ENCODE measurements at places on chromosomes 4 and X.

DNA sequence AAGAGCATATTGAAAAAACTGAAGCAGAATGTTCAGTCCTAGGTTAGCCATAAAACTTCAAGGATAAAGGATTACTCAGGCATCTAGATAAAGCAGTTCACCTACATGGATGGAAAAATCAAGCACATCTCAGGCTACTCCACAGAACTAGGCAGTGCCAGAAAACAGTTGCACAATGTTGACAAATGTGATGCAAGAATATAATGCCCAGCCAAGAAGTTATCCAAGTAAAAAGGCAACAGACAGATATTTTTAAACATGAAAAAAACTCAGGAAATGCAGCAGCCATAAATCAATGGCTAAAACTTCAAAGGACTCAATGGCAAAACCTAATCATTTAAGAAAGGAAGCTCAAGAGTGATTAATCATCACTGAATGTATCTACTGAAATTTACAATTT lies 456.0 kb upstream of the FAM241A start:
- no peak for DNase-seq

DNA sequence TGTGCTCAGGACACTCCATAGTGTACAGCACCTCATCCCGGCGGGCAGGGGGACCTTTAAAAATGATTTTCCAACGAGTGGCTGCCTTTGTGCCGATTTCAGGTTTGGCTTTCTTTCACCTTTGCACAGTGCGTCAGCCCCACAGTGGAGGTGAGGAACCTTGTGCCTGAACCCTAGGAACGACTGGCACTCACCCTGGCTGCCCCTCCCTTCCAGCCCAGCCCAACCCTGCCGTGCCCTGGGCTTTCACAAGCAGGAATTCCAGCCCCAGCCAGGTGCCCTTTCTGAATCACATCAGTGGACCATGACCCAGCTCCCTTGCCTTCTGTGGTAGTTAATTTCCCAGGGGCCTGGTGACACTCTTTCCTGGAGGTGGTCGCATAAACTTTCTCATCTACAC lies 1.3 kb downstream of the TMEM164 start:
- DNase-seq = no peak

DNA sequence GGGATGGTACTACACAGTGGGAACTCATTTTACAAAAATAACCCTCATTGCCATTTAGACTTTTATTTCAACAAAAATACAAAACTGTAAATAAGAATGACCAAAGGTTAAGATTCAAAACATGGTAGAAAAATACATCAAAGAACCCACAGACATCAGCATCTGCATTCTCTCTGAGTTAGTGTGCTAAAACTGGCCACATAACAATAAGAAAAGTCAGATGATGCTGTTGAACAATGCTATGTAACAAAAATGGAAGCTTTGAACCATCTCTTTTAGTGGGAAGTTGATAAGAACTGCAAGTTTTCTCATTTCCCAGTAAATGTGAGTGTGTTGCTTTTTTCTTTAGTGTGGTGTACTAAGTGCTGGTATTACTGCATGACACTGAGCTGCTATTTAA lies 888.4 kb upstream of the EPHA5 start:
- DNase-seq = no peak

DNA sequence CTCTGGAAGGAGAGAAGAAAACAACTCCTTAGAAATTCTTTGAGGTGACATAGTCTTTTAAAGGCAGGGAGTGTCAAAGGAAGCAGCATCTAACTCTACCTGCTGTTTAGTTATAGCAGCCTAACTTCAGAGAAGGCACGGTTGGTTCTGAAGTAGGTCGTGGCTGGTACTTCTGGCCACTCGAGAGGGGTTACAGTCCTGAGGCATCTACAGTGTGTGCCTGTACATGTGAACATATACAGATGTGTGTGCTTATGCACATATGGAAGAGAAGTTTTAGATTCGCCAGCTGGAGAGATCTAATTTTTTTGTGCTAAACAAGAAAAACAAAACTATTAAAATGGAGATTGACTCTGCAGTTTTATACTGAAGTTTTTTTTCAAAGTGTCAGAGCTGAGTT lies 52.7 kb downstream of the GATB start:
- DNase-seq = no peak

GRCh38 chr4:15493411-15493810 lies 23.7 kb downstream of the CC2D2A start:
- no peak for DNase-seq

All from CD4-positive, alpha-beta T cell treated with Interleukin-4 for 1 hour (primary cell).